ENCODE measurements at places on chromosomes 2 and 18.
A peak's percentile ranks its signal among the peaks of the same experiment; 100 is the strongest.

GRCh38 chr2:112493858-112494648 lies 12.1 kb downstream of the TTL start:
- no peak for DNase-seq

- DNase-seq, result no peak
Observed at GRCh38 chr2:231661422-231662027, 46.8 kb upstream of the PTMA start.

- no peak for DNase-seq
Observed at GRCh38 chr2:135226961-135227360, 174.9 kb downstream of the RAB3GAP1 start.

GRCh38 chr18:66722671-66723070 lies 118.8 kb upstream of the CDH19 start:
- no peak for DNase-seq

- DNase-seq, result no peak
Observed at GRCh38 chr2:210859314-210859713, 302.9 kb downstream of the CPS1 start.

DNA sequence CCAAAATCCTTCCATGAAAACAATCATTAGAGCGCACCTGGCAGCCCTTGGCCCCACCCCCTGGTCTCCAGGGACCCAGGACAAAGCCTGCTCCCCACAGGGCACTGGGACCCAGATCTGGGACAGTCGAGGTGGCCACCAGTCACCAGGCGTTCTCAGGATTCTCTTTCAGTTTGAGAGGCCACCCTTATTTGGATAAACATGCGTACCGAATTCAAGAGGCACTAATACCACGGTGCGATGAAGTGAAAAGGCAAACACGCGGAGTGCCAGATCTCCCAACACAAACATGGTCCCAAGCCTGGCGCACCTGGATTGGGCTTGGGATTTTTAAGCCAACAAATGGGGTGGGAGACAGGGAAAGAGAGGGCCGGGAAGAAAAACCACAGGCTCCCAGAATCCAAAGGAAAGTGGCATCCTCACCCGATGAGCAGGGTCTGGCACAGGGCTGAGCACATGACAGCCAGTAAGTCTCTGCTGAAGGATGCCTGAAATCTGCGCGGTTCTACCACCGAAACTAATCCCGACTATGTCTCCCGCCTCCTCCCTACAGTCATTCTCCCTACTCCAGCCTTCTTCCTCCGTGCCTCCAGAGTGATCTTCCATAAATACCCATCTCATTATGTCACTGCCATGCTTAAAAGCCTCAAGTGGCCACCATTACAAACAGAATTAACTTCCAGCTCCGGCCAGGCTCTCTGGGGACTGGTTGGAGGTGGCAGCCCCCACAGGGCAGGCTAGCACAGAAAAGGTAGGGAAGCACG lies 60.9 kb upstream of the KLHL29 start:
- no peak for DNase-seq

DNA sequence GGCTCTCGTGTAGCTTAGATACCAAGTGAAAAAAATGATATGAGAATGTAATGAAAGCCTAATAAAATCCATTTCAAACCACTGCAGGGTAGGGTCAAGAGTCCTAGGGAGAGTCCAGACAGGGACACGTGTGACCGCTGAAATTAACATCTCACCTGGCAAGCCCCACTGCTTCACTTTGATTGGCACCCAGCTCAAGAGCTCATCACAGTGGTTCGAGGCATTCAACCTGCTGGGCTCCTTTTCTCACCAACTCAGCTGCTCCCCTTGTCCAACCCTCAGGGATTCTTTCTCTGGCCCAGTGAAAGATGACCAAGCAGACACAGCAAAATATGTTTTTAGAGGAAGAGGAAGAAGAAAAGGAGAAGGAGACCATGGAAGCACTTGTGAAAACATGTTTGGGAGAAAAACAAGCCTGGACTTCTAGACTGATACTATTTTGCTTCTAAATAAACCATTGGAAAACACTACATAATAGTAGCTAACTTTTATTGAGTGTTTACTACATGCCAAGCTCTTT lies 49.2 kb upstream of the CREB1 start:
- no peak for DNase-seq

- no peak for DNase-seq
Observed at GRCh38 chr2:222470802-222471468, 46.6 kb downstream of the SGPP2 start.

- no peak for DNase-seq
Observed at GRCh38 chr2:180520921-180521581, 459.4 kb upstream of the UBE2E3 start.

GRCh38 chr2:101382442-101382841 lies 4.9 kb downstream of the CREG2 start:
- DNase-seq, result no peak

- peak; percentile 97 for DNase-seq
Observed at GRCh38 chr2:112054847-112055729, at the start of gene TMEM87B. Gene TMEM87B (plus strand): TSS chr2:112055269. CDS start chr2:112055592, 323 bp downstream.

DNA sequence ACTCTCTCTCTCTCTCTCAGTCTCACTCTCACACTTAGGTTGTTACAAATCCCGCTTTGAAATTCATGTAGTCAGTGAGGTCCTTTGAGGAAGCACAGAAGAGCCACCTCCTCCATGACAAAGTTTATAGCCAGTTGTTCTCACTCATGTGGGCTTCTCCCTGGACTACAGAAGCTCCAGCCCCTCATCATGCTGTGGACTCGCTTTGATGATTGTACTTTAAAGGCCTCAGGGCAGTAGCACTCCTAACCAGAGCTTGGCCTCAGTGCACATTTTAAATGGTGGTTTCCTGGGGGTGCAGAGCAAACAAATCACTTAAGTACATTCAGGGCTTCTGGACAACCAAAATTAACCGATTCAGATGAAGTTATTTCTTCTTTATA lies 115.7 kb downstream of the MTCL1 start:
- no peak for DNase-seq

DNA sequence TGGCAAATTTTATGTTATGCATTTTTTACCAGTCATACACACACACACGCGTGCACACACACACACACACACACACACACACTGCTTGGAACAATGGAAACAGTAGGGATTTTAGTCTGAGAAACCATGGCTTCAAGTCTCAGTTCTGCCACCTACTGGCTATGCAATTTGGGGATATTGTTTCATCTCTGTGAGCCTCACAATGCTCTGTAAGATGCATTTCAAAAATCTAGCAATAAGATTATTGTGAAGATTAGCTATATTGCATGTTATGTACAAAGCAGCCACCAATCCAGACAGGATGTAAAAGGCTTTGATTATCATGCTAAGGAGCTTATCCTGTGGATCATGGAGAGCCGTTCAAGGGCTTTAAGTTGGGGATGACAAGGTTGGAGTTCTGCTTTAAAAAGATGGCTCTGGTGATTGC lies 401.4 kb downstream of the NBAS start:
- no peak for DNase-seq

DNA sequence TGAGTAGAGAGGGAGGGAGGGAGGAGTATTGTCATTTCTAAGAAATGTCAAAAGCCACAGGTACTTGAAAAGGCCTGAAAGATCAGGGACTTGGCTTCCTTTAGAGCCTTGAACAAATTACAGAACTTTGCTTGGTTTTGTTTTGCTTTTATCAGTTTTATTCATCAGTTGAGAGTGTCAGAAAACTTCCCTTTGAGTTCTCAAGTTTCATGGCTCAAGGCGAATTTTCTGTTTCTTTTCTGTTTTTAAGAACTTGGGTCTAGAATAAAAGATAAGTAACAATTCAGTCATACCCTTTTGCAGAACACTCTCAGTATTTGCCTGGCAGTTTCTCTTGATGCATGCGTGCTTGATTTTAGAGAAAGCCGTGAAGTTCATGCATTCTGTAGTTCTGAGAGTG lies 531.9 kb downstream of the PARD3B start:
- no peak for DNase-seq

DNA sequence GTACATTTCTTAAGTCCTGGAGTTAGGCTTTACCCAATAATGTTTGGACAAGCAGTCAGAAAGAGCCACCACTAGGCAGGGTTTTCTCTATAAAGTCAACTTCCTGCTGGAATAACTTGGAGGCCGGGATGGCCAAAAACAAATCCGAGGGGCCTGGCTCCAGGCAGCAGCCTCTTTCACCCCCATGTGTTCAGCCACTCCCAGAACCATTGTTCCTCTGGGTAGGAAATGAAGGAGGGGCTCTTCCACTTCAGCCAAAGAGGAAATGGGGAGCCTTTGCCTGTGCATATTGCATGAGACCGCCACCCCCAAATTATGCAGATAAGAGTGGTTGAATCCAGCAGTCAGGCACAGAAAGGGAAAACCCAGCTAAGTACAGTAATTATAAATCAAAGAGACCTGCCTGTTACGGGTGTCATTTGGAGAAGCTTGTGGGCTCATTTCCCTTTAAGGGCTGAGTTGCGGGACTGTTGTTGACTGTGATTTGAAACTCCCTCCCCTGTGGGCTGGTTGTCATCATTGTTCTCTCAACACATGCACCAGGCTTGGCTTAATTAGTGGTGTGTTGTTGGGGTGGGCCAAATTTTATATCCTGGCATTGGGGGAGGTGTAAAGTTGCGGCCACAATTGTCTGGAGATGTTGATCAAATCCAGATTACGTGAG lies 212.8 kb upstream of the SOX11 start:
- DNase-seq, result no peak

GRCh38 chr18:22783662-22784076 lies 149.5 kb upstream of the RBBP8 start:
- DNase-seq, result no peak

DNA sequence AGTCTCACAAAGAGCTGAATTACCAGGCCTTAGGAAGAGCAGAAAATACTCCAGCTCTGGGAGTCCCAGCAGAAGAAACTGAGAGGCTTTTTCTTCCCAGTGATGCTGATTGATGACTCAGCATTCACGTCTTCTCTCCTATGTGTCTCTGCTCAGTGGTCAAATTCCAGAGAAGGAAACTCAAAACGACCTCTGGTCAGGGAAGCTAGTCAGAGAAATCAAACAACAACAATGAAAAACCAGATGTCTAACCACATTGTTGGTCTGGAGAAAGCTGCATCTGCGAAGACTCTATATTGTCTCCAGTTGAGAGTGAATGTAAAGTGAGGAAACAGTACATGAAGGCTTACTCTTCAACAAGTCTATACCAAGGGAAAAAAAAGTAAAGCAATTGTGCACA lies 28.6 kb upstream of the CERS6 start:
- no peak for DNase-seq

- peak; percentile 25 for DNase-seq
Observed at GRCh38 chr2:136214307-136215200, 96.6 kb upstream of the CXCR4 start.

- no peak for DNase-seq
Observed at GRCh38 chr2:16649353-16650286, 16.0 kb downstream of the CYRIA start.

DNA sequence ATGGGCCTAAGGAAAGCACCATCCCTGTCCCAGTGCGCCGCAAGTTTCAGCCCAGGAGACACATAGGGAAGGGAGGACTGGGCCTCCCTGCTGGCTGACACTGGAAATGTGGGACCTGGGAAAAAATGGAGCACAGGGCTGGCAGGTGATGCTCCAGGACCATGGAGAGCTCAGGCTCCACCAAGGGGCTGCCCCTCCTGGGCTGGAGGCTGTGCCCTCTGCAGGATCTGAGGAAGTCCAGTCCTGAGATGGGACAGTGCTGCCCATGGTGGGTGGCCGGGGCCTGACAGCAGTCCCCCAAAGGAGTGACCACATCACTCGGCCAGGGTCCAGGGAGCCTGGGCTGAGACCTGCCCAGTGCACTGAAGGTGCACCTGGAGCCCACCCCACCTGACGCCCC lies 108.6 kb upstream of the TEKT4 start:
- DNase-seq, result no peak

- no peak for DNase-seq
Observed at GRCh38 chr2:179020156-179020750, 29.7 kb downstream of the CCDC141 start.

DNA sequence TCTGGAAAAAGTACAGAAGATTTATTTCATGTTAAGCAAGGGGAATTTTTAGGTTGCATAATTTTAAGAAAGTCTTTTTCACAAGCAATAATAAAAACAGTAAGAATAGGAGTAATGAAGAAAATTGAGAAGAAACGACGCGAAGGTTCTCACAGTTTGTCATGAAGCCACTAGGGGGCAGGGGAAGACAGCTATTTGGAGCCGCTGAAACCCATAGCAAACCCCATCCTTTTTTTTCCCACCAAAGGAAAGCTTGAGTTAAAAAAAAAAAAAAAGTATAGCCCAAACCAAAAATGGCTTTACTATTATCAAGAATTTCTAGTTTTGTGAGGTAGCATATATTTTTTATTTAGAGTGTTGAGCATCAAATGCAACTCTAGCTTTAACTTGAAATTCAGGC lies 300.9 kb downstream of the PHLPP1 start:
- DNase-seq, result no peak

DNA sequence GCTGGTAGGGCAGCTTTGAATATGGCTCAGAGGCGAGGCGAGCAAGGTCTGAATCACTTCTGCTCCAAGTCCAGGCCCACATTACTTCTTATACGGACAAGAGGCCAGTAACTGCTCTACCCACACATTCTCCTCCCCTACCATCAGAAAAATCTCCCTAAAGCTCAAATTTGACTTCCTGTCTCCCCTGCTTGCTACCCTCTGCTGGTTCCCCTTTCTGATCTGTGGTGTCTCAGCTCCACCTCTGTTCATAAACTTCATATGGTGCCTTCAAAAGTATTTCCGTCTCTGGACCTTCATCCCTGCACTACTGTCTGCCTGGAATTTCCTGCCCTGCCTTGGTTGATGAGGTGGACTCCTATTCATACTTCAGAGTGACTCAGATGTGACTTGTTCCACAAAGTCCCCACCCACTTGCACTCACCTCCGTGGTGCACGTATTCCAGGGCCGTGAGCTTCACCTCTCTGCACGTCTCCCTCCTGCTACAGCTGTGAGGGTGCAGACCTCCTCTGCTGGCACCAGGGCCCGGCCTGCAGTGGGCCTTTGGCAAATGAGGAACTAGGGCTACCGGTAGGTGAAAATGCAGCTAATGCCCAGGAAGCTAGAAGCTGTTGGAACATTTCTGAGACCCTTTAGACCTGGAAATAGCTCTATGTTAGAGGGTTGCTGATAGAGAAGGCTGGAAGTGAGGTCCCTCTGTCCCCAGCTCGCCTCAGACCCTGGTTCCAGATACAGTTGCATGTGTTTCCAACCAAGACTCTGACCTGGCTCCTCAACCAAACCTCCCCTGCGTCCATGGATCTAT lies 24.6 kb upstream of the KCMF1 start:
- DNase-seq, result peak; percentile 73

GRCh38 chr2:61006486-61007105 lies 10.9 kb upstream of the PEX13 start:
- no peak for DNase-seq

- DNase-seq, result no peak
Observed at GRCh38 chr2:159592441-159592840, 23.9 kb downstream of the BAZ2B start.

DNA sequence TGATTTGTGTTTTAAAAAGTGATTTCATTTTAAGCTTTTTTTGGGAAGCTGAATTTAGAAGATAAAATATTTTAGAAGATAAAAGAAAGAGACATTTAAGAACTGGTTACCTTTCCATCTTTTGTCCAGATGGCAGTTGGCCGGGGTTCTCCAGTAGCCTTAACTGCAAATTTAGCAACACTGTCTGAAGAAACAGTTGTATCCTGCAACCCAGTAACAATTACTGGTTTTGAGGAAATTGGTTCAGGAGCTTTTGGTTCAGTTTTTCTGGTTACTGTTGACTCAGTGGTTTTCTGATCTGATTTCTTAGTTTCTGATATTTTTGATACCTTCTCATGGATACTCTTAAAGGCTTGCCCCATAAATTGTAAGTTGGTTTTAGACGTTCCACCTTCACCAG lies 49.9 kb downstream of the PLEKHA3 start:
- no peak for DNase-seq

All from GM06990 (cell line).